ENCODE measurements at places on chromosomes 12 and 14.
A peak's percentile ranks its signal among the peaks of the same experiment; 100 is the strongest.

- DNase-seq: no peak
- H3K27ac ChIP-seq: peak overlapping the region; percentile 31
- H3K4me1 ChIP-seq: peaks cover 70% of the 10 kb centered on the region
- peaks cover 1% of the 10 kb centered on the region for H3K27me3 ChIP-seq
These were observed 24.5 kb downstream of the SSH1 start for GRCh38 chr12:108832730-108833354.

- no peak overlapping the region for H3K4me3 ChIP-seq
- no peak overlapping the region for H3K27ac ChIP-seq
- H3K4me1 ChIP-seq: peaks cover 15% of the 10 kb centered on the region
- peaks cover 4% of the 10 kb centered on the region for H3K36me3 ChIP-seq
These were observed 10.0 kb upstream of the GPRC5A start for GRCh38 chr12:12881151-12881909.

- no peaks in the 10 kb centered on the region for H3K4me1 ChIP-seq
- H3K4me3 ChIP-seq: no peak overlapping the region
- H3K36me3 ChIP-seq: no peaks in the 10 kb centered on the region
These were observed 54.0 kb upstream of the RASSF8 start for GRCh38 chr12:25904442-25904841.

DNA sequence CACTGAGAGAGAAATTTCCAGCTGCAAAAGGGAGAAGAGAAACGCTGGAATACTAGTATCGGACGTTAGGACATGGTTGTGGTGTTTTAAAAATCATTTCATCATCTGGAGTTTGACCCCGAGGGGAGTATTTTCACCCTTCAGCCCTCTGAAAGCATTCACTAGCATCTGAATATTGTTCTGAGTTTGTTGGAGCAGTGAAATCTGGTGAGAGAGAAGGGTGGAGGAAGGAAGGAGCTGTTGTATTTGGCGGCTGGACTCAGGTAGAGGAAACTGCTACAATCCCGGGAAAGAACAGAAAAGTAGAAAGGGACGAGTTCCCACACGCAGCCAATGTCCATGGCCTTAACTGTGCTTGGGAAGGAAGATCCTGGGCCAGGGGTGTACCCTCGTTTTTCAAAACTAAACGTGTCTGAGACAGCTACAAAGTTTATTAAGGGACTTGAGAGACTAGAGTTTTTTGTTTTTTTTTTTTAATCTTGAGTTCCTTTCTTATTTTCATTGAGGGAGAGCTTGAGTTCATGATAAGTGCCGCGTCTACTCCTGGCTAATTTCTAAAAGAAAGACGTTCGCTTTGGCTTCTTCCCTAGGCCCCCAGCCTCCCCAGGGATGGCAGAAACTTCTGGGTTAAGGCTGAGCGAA is 896 bp upstream of the CDKN1B start:
- no peaks in the 10 kb centered on the region for H3K27me3 ChIP-seq
- H3K27ac ChIP-seq: peak overlapping the region; percentile 99
- peaks cover 74% of the 10 kb centered on the region for H3K4me1 ChIP-seq
- peaks cover 42% of the 10 kb centered on the region for H3K36me3 ChIP-seq

DNA sequence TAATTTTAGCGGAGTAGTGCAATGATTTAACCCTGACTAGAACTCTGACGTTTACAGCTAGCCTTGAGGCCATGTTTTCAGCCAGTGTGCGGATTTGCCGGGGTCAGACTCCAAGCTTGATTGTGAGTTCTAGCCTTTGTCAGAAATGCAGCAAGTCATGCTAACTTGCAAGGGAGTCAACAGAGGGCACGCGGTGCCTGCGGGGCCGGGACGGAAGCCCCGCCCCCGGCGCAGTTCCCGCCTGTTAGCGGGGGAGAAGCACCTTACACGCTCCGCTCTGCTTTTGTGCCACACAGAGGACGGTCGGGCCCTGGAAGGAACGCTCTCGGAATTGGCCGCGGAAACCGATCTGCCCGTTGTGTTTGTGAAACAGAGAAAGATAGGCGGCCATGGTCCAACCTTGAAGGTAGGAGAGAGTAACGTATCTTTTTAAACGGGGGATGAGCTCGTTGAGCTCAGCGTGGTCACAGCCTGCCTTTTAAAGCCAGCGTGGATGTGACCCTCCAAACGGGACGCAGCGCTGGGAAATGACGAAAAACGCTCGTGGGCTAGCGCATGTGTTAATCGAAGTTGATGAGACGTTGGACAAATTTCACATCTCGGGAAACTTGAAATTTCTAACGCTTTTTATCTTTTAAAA is 14.8 kb upstream of the EID3 start:
- H3K27me3 ChIP-seq: no peaks in the 10 kb centered on the region
- DNase-seq: peak; percentile 84
- peak overlapping the region; percentile 98 for H3K4me3 ChIP-seq
- H3K36me3 ChIP-seq: peaks cover 22% of the 10 kb centered on the region
- H3K27ac ChIP-seq: peak overlapping the region; percentile 99

GRCh38 chr12:52790427-52791270 is 5.3 kb downstream of the KRT3 start:
- H3K4me1 ChIP-seq: peaks cover 9% of the 10 kb centered on the region
- H3K36me3 ChIP-seq: no peaks in the 10 kb centered on the region
- no peak overlapping the region for H3K4me3 ChIP-seq
